ENCODE measurements at places on chromosomes 2 and 18.

DNA sequence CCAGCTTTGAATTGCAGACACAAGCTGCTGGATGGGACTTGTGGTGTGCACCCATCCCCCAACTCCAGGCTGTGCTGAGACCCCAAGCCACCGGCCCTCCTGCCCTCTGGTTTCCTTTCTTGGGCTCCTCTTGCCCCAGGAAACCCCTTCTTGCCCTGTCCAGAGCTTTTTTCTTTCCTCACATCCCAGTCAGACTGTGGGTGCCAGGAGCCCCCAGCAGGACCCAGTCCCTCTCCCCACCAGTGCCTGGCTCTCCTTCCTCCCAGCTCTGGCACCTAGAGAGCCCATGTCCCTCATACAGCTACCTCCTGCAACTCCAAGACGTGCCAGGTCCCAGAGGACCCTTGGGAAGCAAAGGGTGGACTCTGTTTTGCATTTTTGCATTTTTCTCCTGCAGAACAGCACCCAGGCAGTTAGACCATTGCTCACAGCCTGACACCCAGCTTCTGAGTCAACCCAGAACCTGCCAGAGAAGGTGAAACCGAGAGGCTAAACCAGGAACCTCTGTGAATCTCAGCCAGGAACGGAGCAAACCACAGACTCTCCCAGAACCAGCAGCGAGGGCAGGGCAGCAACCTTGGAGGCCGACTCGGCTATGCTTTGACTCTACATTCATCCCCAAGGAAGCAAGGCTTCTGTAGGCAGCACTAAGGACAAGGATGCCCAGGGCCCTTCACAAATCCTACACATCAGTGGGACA lies 221.1 kb downstream of the ANAPC1 start:
- peak overlapping the region; percentile 48 for H3K27ac ChIP-seq
- no peaks in the 10 kb centered on the region for H3K27me3 ChIP-seq
- no peak for DNase-seq
- no peak overlapping the region for H3K4me3 ChIP-seq

DNA sequence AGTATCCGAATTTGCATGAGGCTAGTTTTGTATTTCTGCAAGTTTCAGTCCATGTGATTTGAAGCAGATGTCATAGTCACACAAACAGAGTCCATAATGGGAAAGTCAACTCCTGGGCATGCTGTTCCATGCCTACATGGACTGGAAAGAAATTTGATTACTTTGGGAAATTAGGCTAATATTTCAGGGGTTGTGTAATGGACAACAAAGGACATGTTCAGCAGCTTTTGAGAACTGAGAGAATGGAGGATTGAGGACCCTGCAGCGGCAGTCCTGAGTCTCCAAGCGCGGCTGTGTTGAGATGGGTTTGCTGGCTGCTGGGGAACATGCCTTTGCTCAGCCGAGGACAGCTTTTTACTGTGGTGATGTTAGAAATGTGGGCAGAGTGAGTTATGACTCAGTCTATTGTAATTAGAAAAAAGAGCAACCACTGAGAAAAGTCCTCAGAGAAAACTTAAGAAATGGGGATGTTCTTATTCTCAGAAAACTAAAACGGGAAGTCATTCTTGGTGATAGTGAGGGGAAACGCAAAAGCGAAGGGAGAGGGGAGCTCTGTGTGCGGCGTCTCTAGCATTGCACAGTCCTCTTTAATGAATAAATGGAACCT lies 149.2 kb downstream of the FAM210A start:
- H3K36me3 ChIP-seq: no peaks in the 10 kb centered on the region
- peaks cover 8% of the 10 kb centered on the region for H3K27me3 ChIP-seq
- H3K4me3 ChIP-seq: no peak overlapping the region
- no peak overlapping the region for H3K27ac ChIP-seq

- H3K4me3 ChIP-seq: no peak overlapping the region
- no peaks in the 10 kb centered on the region for H3K36me3 ChIP-seq
- H3K27me3 ChIP-seq: no peaks in the 10 kb centered on the region
- H3K27ac ChIP-seq: no peak overlapping the region
- no peak for DNase-seq
Observed at GRCh38 chr18:78319264-78319663, 660.4 kb upstream of the SALL3 start.

GRCh38 chr2:177466337-177467195 lies 74.0 kb downstream of the AGPS start:
- no peak overlapping the region for H3K4me3 ChIP-seq
- peaks cover 8% of the 10 kb centered on the region for H3K36me3 ChIP-seq
- no peak overlapping the region for H3K27ac ChIP-seq
- H3K27me3 ChIP-seq: no peaks in the 10 kb centered on the region
- H3K4me1 ChIP-seq: peaks cover 8% of the 10 kb centered on the region

DNA sequence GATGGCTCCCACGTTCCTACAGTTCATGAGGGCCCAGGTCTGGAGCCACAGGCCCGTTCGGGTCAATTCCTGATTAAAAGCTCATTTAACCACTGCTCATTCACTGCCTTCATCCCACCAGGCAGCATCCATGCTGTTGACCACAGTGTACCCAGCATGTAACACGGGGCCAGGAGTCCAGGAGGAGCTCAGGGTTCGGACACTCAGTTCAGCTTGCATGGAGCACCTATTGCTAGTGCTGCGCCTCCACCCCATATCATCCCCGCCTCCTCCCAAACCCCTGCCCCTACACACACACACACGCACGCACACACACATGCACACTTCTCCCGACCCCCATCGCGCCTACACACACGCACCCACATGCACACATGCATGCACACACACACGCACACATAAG lies 72.9 kb upstream of the SNTG2 start:
- peaks cover 3% of the 10 kb centered on the region for H3K4me1 ChIP-seq
- H3K27me3 ChIP-seq: peaks cover 3% of the 10 kb centered on the region
- no peak for DNase-seq
- H3K36me3 ChIP-seq: no peaks in the 10 kb centered on the region
- H3K4me3 ChIP-seq: no peak overlapping the region

- H3K36me3 ChIP-seq: no peaks in the 10 kb centered on the region
- no peaks in the 10 kb centered on the region for H3K27me3 ChIP-seq
- peak overlapping the region; percentile 98 for H3K27ac ChIP-seq
- no peak overlapping the region for H3K4me3 ChIP-seq
Observed at GRCh38 chr2:68971591-68972231, 2.7 kb upstream of the GKN1 start.

GRCh38 chr2:187875261-187876141 lies 321.3 kb upstream of the TFPI start:
- no peaks in the 10 kb centered on the region for H3K27me3 ChIP-seq
- no peaks in the 10 kb centered on the region for H3K4me1 ChIP-seq
- H3K27ac ChIP-seq: no peak overlapping the region
- H3K36me3 ChIP-seq: no peaks in the 10 kb centered on the region

All from osteoblast (primary cell).